ENCODE measurements at places on chromosomes 12 and 14. TPM values are rescaled to one million over a fixed set of nuclear protein-coding genes. Genes with fewer than 3 reads are reported as not detected.

The FGD4 gene
- total RNA-seq = 33.7 TPM

The TSPAN8 gene
- 4.2 TPM for total RNA-seq

The WIF1 gene
- total RNA-seq = 7.0 TPM

The HHIPL1 gene
- total RNA-seq = 4.8 TPM

The PKP2 gene
- 123 TPM for total RNA-seq

The TMEM63C gene
- 4.5 TPM for total RNA-seq

The TMEM121 gene
- total RNA-seq = 11.8 TPM

The ACTN1 gene
- 46.7 TPM for total RNA-seq

The MYG1 gene
- total RNA-seq = 72.7 TPM

The ABCC9 gene
- total RNA-seq = 41.8 TPM

The SIX6 gene
- 0.11 TPM for total RNA-seq

The SERPINA6 gene
- total RNA-seq = 0.06 TPM

The CCT2 gene
- 220 TPM for total RNA-seq

The DLGAP5 gene
- 13.3 TPM for total RNA-seq

The FAM90A1 gene
- total RNA-seq = not detected

The MYH6 gene
- total RNA-seq = not detected

The MGAT4C gene
- 9.5 TPM for total RNA-seq

The HDAC7 gene
- 24.4 TPM for total RNA-seq

The OR4K17 gene
- total RNA-seq = not detected

The CARMIL3 gene
- 11.9 TPM for total RNA-seq

The ANO2 gene
- total RNA-seq = 19.2 TPM

The PAPLN gene
- total RNA-seq = 69.3 TPM

The RDH16 gene
- 0.55 TPM for total RNA-seq

The NKX2-8 gene
- total RNA-seq = not detected

The NOPCHAP1 gene
- 20.5 TPM for total RNA-seq

The GPRC5D gene
- not detected for total RNA-seq

The NGB gene
- total RNA-seq = 2.6 TPM

The ADAMTS20 gene
- 0.69 TPM for total RNA-seq

The IL22 gene
- total RNA-seq = not detected

The HOXC4 gene
- 10.0 TPM for total RNA-seq

The KITLG gene
- total RNA-seq = 34.3 TPM

The SDS gene
- 0.39 TPM for total RNA-seq

The ABCD2 gene
- total RNA-seq = 4.0 TPM

The GALNT9 gene
- 18.3 TPM for total RNA-seq

The MTHFD1 gene
- total RNA-seq = 34.8 TPM

The GCH1 gene
- total RNA-seq = 4.6 TPM

Measured in spinal cord (tissue), 10 donors.